Left lung (tissue), 14 donors: ENCODE measurements at places on chromosomes 3 and 15. TPM values are rescaled to one million over a fixed set of nuclear protein-coding genes. Genes with fewer than 3 reads are reported as not detected.

DNA sequence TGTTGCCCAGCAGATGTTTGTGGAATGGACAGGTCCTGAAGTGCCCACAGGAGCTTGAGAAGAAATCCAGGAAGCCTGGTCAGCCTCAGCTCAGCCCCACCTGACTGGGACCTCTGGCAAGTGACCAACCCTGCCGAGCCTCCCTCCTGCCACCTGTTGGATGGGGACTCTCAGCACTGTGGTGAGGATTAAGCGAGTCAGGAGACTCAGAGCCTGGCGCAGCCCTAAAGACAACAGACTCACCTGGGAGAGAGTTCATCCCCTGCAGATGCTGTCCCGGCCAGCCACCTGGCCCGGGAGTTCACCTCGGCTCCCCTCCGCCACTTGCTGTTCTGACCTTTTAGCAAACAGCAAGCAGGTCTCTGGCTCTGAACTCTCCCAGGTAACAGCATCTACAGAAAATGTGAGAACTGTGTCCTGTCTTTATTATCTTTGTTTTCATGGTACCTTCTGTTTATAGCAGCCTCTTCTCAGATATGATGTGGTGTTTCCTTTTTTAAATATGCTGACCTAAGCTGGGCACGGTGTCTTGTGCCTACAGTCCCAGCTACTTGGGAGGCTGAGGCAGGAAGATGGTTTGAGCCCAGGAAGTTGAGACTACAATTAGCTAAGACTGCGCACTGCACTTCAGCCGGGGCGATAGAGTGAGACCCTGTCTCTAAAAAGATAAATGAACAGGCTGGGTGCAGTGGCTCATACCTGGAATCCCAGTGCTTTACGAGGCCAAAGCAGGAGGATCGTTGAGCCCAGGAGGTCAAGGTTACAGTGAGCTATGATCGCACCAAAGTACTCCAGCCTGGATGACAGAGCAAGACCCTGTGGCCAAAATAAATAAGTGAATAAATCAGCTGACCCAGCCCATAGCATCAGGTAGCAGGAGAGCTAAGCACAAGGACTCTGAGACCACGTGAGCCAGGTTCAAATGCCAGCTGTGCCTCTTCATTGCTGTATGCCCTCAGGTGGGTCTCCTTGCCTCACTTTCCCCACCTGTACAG lies 32.4 kb upstream of the SLC6A6 start:
- DNase-seq: no peak

DNA sequence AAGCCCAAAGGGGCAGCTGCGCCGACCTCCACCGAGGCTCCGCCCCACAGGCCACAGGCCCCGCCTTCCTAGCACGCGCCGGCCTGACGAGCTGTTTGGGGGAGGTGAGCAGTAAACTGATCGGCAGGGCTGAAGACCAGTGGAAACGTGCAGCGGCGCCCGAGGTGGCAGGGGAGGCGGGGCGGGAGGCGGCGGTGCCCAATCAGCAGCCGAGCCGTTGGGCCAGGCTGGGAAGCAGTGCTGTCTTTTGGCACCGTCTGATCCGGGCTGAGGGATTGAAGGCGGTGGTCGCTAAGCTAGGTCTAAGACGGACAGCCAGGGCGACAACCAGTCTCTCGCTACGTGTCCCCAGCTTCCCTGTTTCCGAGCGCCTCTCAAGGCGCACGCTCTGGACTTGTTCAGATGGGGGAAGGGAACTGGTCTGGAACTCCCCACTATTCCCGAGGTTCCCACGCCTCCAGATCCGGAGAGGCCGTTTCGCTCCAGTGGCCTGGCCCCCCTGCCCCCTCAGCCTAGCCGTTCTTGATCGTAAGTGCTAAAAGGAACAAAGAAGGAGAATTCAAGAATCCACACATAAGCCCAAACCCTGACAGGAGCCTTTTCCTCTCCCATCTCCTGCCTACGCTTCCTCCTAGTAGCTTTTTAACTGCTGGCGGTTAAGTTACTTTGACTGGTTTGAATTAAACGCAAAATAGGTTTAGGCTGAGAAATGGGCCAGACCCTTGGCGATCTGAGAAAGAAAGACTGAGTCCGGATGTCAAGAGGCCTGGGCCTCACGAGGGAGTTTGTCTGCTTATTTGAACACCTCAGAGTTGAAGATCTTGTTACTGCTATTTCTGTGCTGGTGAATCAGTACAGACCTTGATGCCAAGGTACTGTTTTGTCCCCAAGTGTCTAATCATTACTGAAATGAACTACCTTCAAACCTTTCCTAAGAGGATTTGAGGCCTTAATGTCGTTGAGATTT lies at the start of gene FMN1:
Gene FMN1, minus strand, starts transcription at position 11 of the 967 bp plus-strand sequence. CDS start 39,800 bp downstream, outside the sequence.
- DNase-seq: peak; percentile 96

DNA sequence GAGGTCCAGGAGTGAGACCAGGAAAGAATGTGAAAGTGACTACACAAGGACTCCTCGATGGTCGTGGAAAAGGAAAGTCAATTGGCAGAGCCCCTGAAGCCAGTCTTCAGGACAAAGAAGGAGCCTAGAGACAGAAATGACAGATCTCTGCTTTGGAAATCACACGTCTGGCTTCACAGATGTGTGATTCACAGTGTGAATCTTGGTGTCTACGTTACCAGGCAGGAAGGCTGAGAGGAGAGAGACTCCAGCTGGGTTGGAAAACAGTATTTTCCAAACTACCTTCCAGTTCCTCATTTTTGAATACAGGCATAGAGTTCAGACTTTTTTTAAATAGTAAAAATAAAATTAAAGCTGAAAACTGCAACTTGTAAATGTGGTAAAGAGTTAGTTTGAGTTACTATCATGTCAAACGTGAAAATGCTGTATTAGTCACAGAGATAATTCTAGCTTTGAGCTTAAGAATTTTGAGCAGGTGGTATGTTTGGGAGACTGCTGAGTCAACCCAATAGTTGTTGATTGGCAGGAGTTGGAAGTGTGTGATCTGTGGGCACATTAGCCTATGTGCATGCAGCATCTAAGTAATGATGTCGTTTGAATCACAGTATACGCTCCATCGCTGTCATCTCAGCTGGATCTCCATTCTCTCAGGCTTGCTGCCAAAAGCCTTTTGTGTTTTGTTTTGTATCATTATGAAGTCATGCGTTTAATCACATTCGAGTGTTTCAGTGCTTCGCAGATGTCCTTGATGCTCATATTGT lies 6.0 kb downstream of the CCR2 start:
- DNase-seq: no peak

- no peak for DNase-seq
Measured at GRCh38 chr3:33699275-33699674, 18.8 kb downstream of the CLASP2 start.

DNA sequence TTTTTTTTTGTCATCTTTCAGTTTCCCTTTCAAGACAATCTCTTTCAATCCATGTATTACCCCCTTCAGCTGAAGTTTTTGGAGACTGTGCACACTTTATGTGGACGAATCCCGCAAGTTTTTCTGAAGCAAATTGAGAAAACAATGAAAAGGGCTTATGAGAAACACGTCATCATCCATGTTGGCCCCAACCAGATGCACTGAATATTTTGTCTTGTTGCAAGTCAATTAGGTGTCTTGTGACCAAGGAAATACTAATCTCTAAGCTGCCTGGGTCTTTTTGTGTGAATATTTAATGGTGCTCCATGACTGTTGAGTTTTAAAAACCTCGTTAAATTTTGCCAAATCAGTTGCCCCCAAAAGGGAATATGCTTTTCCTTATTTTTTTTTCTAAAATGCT lies 21.7 kb upstream of the PPP4R2 start:
- no peak for DNase-seq

- peak; percentile 43 for DNase-seq
Measured at GRCh38 chr3:151305060-151305774, 11.4 kb downstream of the GPR87 start.

GRCh38 chr3:119257654-119258410 lies 17.2 kb upstream of the B4GALT4 start:
- DNase-seq: no peak

- no peak for DNase-seq
Measured at GRCh38 chr3:179603831-179604230, 607 bp downstream of the MRPL47 start.

DNA sequence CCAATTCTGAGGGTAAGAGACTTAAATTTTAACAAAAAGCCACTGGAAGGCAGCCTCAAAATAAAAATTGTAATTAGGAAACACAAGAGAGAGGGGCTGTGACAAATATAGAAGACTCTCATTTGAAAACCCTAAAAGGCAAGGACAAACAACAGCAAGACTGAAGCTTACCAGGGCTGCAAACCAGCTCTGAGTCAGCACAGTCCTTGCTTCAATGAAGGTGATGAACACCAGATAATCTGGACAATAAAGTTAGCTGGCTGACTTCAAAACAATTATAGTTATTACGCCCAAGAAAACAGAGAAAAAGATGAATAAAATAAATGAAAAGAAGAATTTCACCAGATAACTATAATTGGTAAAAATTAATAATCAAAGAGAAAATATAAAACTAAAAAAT lies 149.3 kb upstream of the NSMCE3 start:
- no peak for DNase-seq

DNA sequence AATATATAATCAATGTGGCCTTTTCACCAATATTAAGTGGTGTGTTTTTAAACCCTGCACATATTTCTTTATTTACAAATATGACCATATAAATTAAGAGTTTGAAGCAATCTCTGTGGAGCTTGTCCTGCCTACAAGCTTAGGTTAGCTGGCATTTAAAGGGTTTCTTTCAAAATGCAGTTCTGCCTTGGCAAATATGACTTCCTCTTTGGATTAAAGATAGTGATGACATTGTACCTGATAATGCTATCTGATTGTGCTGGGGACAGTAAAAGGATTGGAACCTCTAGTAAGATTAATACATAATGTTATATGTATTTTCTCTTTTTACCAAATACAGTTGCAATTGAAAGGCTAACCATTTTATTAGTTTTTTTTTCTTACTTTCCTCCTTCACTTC lies 249.1 kb downstream of the OTOL1 start:
- no peak for DNase-seq

Gene DUOXA1
- polyA plus RNA-seq: 1.0 TPM

Gene ESYT3
- polyA plus RNA-seq: 40.9 TPM

Gene SEMA4B
- 27.6 TPM for polyA plus RNA-seq

Gene NR1I2
- 0.63 TPM for polyA plus RNA-seq
